GM19239 (cell line): ENCODE measurements at places on chromosomes 5 and 9.

- DNase-seq, result no peak
These were observed 9.2 kb upstream of the TERT start for GRCh38 chr5:1304033-1304432.

- DNase-seq, result no peak
These were observed 60.1 kb downstream of the LMX1B start for GRCh38 chr9:126673689-126674364.

DNA sequence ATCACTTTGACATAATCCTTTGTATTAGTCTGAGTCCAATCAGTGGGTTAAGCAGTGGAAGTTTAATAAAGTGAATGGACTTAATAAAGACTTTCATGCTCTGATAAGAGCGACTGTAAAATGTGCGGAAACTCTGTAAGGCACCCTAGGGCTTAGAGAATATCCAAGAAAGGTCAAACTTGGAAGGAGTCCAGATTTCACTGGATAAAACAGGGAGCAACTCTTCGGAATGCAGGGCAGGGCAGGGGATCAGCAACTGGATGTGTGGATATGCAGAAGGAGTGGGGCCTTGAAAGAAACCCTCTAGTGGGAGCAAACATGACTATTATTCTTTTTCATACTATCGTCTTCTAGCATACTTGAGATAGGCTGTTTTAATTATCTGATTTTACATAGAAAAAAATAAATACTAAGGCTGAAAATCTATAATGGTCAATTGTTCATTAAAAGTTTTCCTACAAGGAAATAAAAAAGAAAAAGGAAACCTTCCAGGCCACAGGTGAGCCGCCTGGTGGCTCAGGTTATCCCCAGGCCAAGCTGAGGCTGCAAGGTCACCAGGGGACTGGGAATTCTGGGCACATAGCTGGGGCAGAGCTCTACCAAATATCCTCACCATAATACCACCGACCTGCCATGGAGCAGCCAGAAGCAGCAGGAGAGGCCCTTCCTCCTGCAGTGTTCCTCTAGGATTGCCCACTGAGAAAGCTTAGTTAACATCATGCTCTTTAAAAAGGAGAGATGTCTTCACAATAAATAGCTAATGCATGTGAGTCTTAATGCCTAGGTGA is 46.3 kb upstream of the CCDC112 start:
- no peak for DNase-seq

DNA sequence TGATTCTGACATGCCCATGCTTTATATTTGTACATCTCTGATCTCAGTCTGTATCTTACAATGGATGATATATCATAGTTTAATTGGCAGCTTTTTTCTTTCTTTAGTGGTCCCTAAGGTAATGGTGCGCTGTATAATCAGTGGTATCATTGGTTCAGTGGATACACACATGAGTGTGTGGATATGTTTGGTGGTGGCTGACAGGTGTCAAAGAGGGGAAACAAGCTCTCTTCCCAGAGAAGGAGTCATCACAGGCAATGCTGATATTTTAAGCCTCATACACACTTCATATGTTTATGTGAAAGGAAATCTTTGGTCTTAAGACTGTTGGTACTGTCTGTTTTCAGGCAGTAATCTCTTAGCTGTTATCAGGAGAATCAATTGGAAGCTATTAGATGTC is 52.1 kb upstream of the KIAA1958 start:
- no peak for DNase-seq

DNA sequence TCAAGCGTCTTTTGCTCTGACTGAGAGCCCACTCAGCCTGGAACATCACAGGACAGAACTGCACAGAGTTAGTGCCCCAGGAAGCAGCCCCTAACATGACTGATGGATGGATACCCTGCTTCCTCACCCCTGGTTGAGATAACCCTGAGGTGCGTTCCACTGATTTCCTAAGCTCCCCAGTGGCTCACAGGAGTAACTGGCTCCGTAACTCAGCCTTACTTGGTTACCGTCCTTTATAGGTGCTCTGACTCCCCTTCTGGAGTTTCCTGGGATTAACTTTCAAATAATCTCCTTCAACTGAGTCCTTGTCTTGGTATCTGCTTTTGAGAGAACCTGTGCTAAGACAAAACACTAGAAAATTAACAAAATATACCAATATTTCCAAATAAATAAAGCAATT is 449.5 kb downstream of the AGTPBP1 start:
- DNase-seq, result no peak

DNA sequence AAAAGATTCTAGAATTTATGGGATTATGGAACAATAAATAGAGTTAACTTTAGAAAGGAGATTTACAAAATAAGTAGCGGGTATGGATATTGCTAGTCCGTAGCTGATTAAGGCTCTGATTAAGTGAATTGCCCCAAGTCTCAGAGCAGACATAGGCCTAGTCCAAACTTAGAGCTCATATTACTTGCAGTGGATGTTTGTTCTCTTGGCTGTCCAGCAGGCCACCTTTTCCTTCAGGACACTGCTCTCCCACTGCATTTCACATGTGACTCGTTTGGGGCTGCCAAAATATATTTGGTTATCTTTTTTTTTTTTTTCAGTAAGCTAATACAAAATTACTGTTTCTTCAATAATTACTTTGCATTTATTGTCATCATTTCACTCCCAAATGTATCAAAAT is 76.6 kb downstream of the ARRDC3 start:
- no peak for DNase-seq

DNA sequence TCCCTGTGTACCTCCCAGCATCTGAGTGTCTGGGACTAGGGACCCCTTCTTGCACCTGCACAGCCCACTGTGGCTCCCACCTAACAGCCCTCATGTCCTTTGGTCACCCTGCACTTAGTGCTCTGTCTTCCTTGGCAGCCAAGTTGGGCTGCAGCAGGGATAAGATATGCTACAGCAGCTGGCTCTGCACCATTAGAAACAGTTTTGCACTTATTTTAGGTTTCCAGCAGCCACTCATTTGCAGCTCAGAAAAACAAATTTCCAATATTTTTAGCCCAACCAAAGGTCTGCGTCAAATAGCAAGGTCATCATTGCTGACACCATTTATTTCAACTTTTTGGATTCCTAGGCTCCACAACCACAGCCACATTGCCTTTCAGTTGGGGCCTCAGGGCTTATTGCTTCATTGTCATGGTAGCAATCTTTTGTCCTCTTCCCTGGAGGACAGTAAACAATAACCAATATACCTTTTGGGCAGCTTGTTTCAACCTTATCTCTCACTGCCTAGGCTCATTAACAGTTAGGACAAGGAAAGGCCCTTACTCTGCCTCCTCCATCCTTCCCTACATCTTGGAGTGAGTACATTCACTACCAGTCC is 263.9 kb downstream of the COX7C start:
- DNase-seq, result no peak

GRCh38 chr5:139758510-139759075 is 37.0 kb upstream of the PSD2 start:
- no peak for DNase-seq

DNA sequence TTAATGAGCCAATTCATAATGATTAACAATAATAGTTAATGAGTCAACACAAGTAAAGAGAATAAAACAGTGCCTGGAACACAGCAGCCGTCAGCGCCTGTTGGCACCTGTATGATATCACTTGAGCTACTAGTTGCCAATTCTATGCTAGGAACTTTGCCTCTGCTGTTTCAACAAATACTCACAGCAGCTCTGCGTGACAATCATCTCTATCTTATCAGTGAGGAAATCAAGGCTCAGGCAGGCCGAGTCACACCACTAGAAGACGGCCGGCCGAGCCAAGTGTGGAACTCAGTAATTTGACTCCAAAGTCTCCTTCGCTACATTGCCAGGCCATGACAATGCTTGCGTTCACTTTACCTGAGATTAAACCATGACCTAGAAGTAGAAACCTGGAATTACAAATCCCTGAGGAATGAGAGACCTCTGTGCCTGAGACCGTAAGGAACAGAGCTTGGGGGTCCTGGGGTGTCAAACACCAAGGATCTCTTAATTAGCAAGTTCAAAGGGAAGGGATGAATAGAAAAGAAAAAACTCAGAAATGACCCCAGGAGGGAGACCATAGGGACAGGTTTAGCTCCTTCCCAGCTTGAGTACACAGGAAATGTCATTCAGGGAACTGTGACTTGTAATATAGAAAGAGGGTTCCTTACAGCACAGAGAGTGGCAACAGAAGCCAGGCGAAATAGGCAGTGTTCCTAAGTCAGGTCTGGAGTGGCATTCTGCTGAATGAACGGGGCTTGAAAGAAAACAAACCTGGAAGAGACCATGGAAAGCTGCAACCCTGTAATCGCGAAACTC is 109.1 kb downstream of the SUSD1 start:
- DNase-seq, result no peak

GRCh38 chr5:62506659-62507460 is 71.8 kb upstream of the LRRC70 start:
- no peak for DNase-seq

DNA sequence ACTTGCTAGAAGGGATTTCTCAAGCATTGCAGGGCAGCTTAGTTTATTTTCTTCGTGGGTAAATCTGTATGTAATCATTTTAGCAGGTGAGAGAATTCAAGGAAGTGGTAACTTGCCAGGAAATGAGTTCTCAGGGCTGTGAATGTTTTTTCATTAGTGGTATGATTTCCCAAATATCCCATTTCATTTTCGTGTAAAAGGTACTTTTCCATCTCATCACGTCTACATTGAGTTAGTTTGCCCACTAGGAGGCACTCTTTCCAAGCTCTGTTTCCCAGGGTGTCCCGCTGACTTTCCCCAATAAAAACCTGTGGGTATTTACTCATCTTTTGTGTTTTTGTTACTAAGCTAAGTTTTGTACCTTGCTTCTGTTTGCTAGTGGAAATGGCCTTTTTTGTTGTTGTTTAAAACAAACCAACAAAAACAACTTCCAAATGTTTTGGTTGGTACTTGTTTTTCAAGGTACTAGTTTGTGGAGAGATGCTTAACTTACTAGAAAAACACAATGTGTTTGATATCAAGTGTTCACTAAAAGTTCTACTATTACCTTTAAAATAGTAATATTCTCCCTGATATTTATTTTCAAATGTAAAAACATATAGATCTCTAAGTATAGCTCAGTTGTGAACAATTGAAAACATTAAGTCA is 373.6 kb downstream of the ADGRV1 start:
- peak; percentile 8 for DNase-seq

DNA sequence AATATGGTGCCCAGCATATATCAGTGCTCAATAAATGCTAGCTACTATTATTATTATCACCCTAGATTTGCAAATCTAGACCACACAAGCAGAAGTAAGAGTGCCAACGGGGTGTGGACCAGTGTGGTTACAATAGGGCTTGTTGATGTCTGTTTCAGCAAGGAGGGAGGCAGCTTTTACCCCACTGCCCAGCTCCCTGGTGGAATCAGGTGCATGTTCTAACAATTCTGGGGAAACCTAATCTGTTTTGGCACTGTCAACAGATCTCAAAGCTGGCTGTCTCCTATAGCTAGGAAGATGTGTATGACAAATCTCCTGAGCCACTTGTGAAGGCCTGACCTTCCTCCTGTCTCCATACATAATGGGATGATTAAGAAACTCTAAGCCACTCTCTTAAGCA is 5.7 kb downstream of the TGFBI start:
- DNase-seq, result no peak

GRCh38 chr5:131413605-131414559 is 150.0 kb downstream of the CDC42SE2 start:
- peak; percentile 44 for DNase-seq

- no peak for DNase-seq
These were observed 390.5 kb downstream of the KDM4C start for GRCh38 chr9:7148243-7148765.

DNA sequence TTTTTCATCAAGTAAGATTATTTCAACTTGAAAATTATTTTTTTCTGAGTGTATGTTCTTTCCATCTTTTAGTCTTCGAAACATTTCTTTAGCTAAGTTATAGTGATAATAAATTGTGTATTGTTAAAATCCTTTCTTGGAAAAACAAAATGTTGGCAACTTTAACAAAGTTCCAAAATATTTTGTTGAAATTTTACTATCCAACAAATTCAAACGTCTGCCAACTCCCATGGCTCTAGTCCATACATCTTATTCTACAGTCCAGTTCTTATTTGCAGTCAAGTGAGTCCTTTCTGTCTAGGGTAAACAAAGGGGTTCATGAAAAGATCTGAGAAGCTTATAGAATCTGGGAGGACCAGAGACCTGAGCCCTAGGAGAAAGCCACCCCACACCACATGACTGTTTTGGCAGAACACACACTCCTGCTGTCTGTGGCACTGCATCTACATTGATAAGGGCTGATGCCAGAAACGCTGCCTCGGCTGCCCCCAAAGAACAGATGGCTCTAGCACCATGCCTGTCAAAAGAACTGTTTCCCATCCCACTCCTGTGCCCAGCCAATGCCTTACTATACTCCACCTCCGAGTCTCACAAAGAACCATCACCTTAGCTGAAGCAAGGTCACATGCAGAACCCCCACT is 47.5 kb downstream of the FEM1C start:
- no peak for DNase-seq

DNA sequence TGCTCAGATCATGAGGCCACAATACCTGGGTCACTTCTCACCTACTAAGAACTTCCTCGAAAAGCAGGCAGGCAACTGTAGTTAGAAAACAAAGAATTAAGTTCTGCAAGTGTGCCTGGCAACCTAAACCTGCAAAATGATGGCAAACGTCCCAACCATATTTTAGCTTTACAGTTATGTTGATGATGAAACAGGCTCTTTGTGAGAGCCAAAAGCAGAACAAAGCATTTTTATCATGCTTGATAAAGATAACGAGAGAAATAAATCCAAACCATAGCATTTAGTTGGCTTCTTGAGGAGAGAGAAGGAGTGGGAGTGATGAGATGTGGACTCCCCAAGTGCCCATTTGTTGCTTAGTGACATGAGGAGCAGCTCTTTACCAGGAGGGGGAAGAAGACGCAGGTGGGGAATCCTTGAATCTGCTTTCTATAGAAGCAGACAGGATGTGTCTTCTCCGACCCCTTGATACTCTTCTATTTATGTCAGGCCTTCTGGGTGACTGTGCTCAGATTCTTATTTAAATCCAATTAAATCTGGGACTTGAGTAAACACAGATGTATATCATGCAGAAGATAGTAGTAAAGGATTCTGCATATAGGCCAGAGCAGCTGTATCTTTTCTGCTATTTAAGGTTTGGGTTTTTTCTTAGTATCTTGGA is 221.2 kb downstream of the TMEM167A start:
- DNase-seq, result no peak

GRCh38 chr5:36047384-36048160 is 19.1 kb downstream of the UGT3A2 start:
- no peak for DNase-seq

DNA sequence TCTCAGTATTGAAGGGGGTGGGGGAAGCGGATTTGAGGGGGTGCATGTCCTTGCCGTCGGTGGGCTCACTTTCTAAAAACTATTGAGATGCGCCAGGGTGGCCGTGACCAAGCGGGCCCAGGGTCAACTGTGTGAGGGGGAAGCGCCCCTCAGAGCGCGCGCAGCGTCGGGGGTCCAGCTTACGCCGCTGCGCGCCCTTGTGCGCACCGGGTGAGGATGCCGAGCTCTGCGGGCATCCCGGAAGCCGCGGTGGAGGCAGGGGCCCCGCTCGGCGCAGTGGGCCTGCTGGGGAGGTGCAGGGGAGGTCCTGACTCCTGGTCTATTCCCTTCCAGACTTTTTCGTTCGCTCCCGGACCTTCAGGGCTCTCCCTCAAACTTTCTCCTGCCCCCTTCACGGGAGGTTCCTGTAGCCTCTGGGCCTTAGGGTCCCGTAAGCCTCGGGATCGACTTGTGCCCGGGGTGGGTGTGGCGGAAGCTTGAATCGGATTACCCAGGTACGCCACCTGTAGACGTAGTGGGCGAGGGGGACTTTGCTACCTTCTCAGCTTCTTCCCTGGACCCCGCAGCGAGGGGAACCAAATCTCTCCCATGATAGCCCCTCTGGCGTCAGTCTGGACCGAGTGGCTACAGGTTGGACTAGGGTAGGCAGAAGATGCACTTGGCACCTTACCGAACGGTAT is 2.5 kb upstream of the PRDM6 start:
- no peak for DNase-seq

GRCh38 chr9:4615251-4615650 is 46.8 kb upstream of the PLPP6 start:
- no peak for DNase-seq
